ENCODE measurements at places on chromosomes 12 and 14. TPM values are rescaled to one million over a fixed set of nuclear protein-coding genes. Genes with fewer than 3 reads are reported as not detected.
A peak's percentile ranks its signal among the peaks of the same experiment; 100 is the strongest.

ARMH4 gene
- total RNA-seq: 31.5 TPM

BDKRB1 gene
- total RNA-seq: not detected

LRRC43 gene
- 5.5 TPM for total RNA-seq

TMEM179 gene
- total RNA-seq: 9.2 TPM

CTDSP2 gene
- 134 TPM for total RNA-seq

HEATR5A gene
- total RNA-seq: 28.9 TPM

GRCh38 chr12:93705237-93705636, 28.1 kb downstream of the CRADD start:
- no peak overlapping the region for H3K4me3 ChIP-seq
- peaks cover 2% of the 10 kb centered on the region for H3K36me3 ChIP-seq
- no peak overlapping the region for H3K27ac ChIP-seq
- peaks cover 3% of the 10 kb centered on the region for H3K4me1 ChIP-seq
- no peak for DNase-seq
- peaks cover 18% of the 10 kb centered on the region for H3K27me3 ChIP-seq

DNA sequence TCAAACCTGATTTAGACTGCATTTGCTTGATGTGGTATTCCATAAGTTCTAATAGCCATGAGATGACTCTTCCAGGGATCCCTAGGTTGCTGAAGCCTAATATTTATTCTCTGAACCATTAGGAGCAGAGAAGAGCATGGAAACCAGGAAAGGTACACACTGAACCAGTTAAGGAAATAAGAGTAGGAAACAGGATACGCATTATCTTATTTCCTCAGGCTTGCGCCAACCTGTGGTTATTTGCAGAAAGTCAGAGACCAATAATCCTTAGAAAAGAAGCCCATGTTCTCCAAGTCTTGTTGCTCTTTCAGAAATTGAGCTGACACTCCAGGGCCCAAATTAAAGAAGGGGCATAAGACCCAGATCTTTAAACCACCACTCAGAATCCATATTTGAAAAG, 41.8 kb upstream of the SMUG1 start:
- DNase-seq: no peak
- peaks cover 9% of the 10 kb centered on the region for H3K36me3 ChIP-seq
- no peak overlapping the region for H3K4me3 ChIP-seq
- no peaks in the 10 kb centered on the region for H3K4me1 ChIP-seq
- no peak overlapping the region for H3K27ac ChIP-seq

GRCh38 chr14:90451961-90452360, 55.1 kb downstream of the CALM1 start:
- H3K4me1 ChIP-seq: peaks cover 6% of the 10 kb centered on the region
- DNase-seq: no peak
- H3K4me3 ChIP-seq: no peak overlapping the region
- no peak overlapping the region for H3K27ac ChIP-seq

- no peak for DNase-seq
- peak overlapping the region; percentile 95 for H3K27ac ChIP-seq
- peak overlapping the region; percentile 28 for H3K4me3 ChIP-seq
- H3K36me3 ChIP-seq: no peaks in the 10 kb centered on the region
- peaks cover 25% of the 10 kb centered on the region for H3K4me1 ChIP-seq
Measured at GRCh38 chr12:31362115-31362758, 36.3 kb upstream of the SINHCAF start.

DNA sequence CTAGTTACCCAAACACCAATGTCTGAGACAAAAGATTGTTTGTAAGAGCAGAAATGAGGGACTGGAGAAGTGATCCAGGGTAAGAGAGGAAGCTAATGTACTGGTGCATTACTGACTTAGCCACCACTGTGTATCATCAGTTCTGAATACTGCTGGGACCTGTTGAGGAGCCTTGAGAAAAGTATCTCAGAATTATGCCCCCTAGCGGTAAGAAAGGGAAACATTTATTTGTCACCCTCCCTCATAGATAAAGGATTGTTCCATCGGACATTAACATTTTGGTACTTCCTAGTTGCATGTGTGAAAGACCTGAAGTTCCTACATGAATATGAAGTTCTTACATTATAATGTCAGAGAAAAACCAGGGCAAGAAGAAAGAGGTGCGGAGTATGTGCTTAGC, 612.5 kb downstream of the FSCB start:
- no peak overlapping the region for H3K27ac ChIP-seq
- no peaks in the 10 kb centered on the region for H3K27me3 ChIP-seq
- H3K36me3 ChIP-seq: no peaks in the 10 kb centered on the region
- H3K4me1 ChIP-seq: peaks cover 5% of the 10 kb centered on the region

DNA sequence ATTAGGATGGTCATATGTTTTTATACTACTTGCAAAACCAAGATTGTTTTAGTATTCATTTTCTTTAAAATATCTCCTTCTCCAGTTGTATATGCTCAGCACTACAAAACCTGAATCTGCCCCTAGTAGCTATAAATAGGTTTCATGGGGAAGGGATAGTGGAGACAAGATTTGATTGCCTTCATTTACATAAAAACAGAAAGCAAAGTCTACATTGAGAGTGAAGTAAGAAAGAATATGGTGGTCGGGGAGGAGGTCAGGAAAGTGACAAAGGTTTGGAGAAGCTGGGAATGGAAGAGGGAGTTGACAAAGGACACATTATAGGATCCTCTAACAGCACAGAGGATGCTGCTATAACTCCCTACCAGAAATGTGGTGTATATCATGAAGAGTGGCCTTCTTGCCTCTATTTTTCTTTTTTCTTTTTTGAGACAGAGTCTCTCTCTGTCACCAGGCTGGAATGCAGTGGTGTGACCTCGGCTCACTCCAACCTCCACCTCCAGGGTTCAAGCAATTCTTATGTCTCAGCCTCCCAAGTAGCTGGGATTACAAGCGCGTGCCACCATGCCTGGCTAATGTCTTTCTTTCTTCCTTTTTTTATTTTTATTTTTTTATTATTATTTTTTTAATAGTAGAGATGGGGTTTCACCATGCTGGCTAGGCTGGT, 6.6 kb upstream of the LRP6 start:
- no peaks in the 10 kb centered on the region for H3K27me3 ChIP-seq
- H3K4me3 ChIP-seq: no peak overlapping the region

- no peaks in the 10 kb centered on the region for H3K27me3 ChIP-seq
- peaks cover 24% of the 10 kb centered on the region for H3K4me1 ChIP-seq
- H3K27ac ChIP-seq: no peak overlapping the region
Measured at GRCh38 chr14:55585854-55586253, 5.8 kb downstream of the KTN1 start.

DNA sequence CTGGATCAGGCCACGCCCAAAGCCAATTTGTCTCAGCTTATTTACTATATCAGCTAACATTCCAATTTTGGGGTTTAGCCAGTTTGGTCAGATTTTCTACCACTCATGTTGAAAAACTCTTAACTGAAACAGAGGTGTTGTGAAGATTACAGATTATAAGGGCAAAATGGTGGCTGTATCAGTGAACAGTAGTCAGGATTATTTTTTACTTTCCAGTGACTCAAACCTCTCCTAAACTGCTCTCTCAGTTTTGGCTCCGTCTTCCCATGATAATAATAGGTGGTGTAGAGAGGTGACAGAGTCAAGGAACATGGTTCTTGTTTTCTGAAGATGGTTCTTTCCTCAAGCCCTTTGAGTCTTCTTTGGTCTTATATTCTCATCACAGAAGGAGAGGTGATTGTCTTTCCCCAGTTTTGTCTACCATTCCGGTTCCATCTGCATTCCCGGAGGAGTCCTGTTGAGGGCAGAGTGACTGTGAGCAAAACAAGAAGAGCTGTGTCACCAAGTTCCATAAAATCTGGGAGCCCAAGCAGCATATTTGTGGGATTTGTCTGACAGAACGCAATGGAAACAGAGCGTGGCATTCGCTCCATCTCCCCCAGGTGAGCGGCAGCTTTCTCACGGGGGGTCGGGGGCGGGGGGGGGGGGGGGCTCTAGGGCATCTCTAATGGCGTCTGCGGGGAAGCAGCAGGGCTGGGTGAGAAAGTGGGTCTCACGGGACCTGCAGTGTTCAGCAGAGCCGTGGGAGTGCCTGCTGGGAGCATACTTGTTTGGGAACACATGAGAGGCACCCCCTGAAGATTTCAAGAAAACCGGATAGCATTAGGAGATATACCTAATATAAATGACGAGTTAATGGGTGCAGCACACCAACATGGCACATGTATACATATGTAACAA, 59.1 kb downstream of the TBC1D30 start:
- no peak for DNase-seq
- H3K27me3 ChIP-seq: no peaks in the 10 kb centered on the region
- H3K36me3 ChIP-seq: no peaks in the 10 kb centered on the region
- H3K4me3 ChIP-seq: no peak overlapping the region
- H3K4me1 ChIP-seq: peaks cover under 1% of the 10 kb centered on the region

DNA sequence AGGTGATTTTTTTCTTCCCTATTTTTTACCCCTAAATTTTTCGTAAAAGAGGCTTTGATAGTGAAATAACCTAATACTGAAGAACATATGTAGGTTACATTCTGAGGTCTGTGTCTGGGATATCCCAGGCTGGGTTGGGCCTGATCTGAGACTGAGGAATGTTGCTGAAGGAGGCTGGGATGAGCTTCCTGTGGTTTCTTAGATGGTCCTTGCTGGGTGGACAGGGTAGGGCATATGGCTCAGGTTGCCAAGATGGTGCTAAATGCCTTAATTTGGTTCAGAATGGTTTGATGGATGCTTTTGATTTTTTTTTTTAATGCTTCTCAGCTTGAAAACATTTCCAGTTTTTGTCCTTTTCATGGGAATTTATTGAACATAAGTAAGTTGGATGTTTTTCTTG, 124.6 kb upstream of the PMCH start:
- H3K27ac ChIP-seq: no peak overlapping the region
- no peaks in the 10 kb centered on the region for H3K36me3 ChIP-seq
- H3K27me3 ChIP-seq: no peaks in the 10 kb centered on the region
- H3K4me1 ChIP-seq: no peaks in the 10 kb centered on the region
- H3K4me3 ChIP-seq: no peak overlapping the region

DNA sequence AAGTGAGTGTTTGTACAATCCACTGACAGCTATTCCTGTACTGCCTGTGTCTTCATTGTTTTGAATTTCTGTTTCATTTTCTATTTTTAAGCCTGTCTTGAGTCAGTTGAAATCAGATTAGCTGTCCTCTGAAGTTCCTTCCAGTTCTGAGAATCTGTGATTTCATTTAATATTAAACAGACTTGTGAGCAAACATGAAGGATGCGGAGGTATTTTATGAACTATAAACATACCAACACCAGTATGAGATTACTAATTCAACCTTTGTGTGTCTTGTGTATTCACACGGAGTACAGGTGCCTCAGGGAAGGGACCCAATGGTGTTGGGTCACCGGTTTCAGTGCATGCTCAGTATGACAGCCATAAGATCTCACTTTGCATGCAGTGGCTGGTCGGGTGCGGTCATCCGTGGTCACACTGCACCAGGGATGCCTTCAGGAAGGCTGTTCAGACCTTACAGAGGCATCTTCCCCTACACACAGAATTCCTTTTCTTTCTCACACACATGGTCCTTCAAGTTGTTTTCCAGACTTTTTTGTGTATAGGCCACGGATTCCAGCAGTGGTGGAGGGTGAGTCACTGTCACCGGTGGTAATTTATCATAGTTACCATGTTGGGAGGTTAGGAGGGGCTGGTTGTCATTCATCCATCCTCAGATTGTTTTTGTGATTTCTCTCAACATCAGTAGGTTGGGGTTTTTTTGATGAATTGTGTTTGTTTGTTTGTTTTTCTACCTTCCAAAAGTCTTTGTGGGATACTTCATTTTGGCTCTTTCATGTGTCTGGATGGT, 103.0 kb upstream of the SFSWAP start:
- no peak overlapping the region for H3K4me3 ChIP-seq
- H3K36me3 ChIP-seq: no peaks in the 10 kb centered on the region
- no peak for DNase-seq
- no peaks in the 10 kb centered on the region for H3K4me1 ChIP-seq
- peaks cover 22% of the 10 kb centered on the region for H3K27me3 ChIP-seq
- H3K27ac ChIP-seq: no peak overlapping the region

GRCh38 chr12:25800101-25800500, 158.4 kb upstream of the RASSF8 start:
- DNase-seq: no peak
- peaks cover 3% of the 10 kb centered on the region for H3K36me3 ChIP-seq
- H3K27me3 ChIP-seq: no peaks in the 10 kb centered on the region
- H3K4me3 ChIP-seq: no peak overlapping the region
- H3K4me1 ChIP-seq: peaks cover 2% of the 10 kb centered on the region
- H3K27ac ChIP-seq: peak overlapping the region; percentile 0

DNA sequence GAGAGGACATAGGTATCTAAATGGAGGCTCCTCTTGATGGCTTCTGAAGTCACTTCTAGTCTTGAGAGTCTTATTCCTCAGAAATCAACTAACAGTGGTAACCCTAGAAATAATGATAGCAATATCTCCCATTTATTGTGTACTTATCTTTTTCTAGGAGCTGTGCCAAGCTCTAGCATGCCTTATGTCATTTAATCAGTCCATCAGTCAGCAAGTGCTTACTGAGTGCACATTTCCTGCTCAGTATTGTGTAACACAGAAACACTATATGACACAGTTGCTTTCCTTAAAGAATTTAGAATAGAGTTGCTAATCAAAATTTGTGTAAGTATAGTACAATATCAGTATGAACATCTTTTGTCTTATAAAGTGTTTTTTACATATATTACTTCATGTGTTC, 36.6 kb downstream of the KRT76 start:
- no peak for DNase-seq
- H3K27ac ChIP-seq: no peak overlapping the region
- no peaks in the 10 kb centered on the region for H3K36me3 ChIP-seq

DNA sequence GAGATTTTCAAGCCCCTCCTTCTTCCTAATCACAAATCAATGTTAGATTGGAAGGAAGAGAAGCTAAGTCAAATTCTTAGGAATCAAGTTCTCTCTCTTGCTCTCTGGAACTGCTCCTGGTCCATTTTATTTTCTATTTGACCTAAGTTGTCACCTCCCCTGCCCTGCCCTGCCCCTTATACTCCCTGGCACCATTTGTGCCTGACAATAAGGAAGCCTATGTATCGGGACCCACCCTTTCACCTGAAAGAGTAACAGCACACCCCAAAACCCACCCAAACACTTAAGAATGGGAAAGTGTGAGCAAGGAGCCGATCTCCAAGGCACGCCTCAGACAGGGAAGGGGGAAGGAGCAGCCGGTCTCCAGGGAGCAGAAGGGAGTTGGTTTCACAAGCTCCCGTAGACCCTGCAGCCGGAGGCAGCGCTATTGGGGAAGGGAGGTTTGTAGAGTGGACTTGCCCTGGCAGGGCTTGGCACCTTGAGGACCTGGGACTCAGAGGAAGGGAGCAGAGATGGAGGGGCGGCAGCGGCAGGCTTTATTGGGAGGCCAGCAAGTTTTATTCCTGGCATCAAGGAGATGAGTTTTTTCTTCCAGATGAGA, 1.6 kb downstream of the LRRC74A start:
- H3K27me3 ChIP-seq: no peaks in the 10 kb centered on the region
- peak overlapping the region; percentile 98 for H3K27ac ChIP-seq
- no peak for DNase-seq
- H3K36me3 ChIP-seq: peaks cover 7% of the 10 kb centered on the region
- H3K4me1 ChIP-seq: peaks cover 47% of the 10 kb centered on the region

GRCh38 chr12:24398605-24399004, 449.1 kb upstream of the SOX5 start:
- H3K4me3 ChIP-seq: no peak overlapping the region
- H3K36me3 ChIP-seq: no peaks in the 10 kb centered on the region
- peaks cover 3% of the 10 kb centered on the region for H3K4me1 ChIP-seq
- no peak for DNase-seq

GRCh38 chr14:64091217-64091616, 203.0 kb downstream of the ESR2 start:
- H3K4me1 ChIP-seq: peaks cover 43% of the 10 kb centered on the region
- DNase-seq: no peak
- H3K27ac ChIP-seq: peak overlapping the region; percentile 82
- no peaks in the 10 kb centered on the region for H3K27me3 ChIP-seq
- H3K4me3 ChIP-seq: no peak overlapping the region
- peaks cover 10% of the 10 kb centered on the region for H3K36me3 ChIP-seq
